ENCODE measurements at places on chromosomes 1 and 21.

DNA sequence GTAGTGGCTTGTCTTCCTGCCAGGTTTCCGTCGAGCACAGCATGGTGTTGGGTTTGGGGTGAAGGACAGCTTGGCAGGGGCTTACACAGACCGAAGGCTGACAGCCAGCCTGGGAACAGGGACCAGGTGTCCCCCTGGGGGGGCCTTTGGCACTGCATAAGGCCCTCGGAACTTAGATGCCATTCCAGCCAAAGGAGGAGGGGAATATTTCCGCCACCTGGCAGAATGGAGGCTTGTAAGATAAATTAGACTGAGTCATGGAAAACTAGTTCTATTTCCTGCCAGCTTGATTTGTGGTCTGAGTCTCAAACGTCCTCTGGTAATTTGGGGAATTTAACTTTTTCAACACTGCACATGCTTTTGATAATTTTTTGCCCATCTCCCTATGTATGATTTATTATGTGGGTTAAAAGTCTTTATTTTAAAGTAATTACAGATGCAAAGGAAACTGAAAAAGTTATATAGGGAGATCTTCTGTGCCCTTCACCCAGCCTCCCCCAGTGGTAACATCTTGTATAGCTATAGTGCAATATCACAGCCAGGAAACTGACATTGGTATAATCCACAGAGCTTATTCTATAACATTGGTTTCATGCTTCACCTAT, 11.5 kb upstream of the TMEM51 start:
- DNase-seq, result no peak

DNA sequence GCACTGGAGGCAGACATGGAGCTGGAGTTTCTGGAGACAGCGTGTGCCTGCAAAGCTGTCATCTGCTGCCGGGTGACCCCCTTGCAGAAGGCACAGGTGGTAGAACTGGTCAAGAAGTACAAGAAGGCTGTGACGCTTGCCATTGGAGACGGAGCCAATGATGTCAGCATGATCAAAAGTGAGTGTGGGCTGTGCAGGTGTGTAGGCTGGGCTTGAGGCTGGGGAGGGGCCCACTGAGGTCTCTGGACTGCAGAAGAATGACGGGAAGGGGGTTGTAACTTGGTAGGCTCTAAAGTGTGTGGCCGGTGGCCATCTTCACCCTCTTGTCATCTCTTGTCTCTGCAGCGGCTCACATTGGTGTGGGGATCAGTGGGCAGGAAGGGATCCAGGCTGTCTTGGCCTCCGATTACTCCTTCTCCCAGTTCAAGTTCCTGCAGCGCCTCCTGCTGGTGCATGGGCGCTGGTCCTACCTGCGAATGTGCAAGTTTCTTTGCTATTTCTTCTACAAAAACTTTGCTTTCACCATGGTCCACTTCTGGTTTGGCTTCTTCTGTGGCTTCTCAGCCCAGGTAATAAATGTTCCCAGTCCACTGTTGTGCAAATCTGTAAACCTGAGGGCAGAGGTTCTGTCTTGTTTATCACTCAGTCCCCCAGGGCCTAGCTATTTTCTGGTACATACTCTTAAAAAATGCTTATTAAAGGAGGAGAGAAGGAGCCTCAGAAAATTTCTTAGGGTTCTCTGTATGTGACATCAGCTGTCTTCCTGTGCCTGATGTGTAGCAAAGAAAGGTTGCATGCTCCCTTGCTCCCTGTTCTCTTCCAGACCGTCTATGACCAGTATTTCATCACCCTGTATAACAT, 19.9 kb downstream of the ATP8B2 start:
- DNase-seq, result peak; percentile 83

DNA sequence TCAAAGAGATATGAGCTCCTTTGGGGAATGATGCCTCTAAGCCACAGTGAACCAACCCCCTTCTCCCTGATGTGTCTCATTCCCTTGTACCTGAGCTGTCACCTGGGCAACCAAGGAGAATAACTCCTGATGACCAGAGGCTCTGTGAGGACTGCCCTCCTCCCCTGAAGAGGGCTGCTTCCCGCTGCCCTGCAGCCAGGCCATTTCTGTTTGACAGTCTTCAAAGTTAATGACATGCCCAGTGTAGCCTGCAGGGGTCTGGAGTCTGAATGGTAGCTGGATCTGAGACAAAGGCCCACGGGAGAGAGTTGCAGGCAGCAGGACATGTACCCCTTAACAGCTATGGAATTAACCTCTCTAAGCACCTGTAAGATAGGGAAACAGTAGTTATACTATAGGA, 3.4 kb upstream of the SLFNL1 start:
- no peak for DNase-seq

DNA sequence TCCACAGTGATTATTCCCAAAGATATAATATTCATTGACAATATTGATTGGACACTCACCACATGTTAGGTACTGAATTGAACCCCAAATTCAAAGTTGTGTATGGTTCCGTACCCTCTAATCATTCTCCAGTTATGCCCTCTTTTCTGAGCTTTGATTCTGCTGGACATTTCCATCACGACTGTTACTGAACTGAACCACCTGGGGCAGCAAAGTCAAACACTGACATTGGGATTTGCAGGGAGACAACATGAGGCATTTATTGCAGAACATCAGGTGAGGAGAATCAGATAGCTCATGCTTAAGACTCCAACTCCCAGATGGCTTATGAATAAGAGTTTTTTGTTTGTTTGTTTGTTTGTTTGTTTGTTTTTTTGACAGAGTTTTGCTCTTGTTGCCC, 420.9 kb downstream of the DISC1 start:
- DNase-seq, result no peak

- no peak for DNase-seq
Observed at GRCh38 chr1:174871886-174872285, 127.9 kb upstream of the CACYBP start.

GRCh38 chr21:31913182-31913608, 40.4 kb downstream of the HUNK start:
- DNase-seq, result no peak

GRCh38 chr1:48652334-48652733, 124.4 kb downstream of the BEND5 start:
- DNase-seq, result no peak
